Stimulated activated CD4-positive, alpha-beta T cell treated with anti-CD3 and anti-CD28 coated beads, TNF-alpha, amount 100 ng/mL, for 24 hours (primary cell): ENCODE measurements at places on chromosomes 16 and 17.

- no peak for DNase-seq
These were observed 13.5 kb downstream of the TMC6 start for GRCh38 chr17:78114831-78115723.

GRCh38 chr16:10362077-10362863 is 23.6 kb upstream of the ATF7IP2 start:
- DNase-seq = no peak

DNA sequence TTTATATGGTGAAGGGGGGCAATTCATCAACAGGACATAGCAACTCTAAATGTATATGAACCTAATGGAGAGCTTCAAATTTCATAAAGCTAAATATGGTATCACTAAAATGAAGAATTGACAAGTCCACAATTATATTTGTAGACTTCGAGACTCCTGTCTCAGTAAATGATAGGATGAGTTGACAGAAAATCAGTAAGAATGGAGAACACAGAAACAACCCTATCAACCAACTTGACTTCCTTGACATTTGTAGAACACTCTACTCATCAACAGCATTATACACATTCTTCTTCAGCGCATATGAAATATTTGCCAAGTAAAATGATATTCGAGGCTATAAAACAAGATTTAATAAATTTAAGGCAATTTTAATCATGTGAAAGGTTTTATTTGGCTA is 322.9 kb upstream of the MAF start:
- DNase-seq = no peak

GRCh38 chr16:72480911-72481310 is 309.0 kb upstream of the PMFBP1 start:
- no peak for DNase-seq

DNA sequence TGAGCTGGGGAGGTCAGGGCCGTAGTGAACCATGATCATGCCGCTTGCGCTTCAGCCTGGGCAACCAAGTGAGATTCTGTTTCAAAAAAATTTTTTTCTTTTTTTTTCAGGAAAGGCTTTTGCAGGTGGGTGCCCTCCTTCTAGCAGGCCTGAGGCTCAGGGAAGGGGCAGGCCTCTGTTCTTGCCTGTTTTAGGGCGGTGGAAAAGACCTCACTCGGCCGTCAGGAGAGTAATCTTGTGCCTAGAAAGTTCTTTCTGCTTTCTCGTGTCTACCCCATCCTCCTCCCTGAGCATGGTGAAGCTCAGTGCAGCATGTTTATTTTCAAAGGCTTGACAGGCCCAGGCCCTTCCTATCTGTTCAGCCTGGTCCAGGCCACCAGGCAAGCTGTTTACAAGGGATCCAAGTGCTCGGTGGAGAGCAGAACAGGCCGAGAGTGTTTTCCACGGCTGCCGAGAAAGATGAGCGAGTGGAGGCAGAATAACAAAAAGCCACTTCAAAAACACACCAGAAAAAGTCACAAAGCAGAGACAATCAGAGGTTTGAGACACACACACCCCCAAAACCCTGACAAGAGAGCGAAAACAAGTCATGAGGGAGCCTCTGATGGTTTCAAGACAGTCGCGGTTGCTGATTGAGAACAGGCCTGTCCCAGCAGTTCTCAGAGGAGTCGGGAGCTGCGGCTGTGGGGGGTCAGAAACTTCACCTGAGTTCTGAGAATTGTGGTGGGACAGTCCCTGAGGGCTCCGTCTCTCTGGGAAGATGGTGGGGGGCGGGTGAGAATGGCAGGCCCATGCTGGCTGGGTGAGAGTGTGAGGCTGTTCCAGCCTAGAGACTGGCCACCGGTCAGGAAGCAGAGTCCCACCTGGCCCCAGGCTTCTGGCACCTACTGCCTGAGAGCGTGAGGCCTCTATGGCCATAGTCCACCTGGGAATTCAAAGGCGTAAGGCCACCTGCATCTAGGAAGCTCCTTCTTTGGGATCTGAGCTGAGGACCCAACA is 37.5 kb upstream of the CCR7 start:
- peak; percentile 80 for DNase-seq

DNA sequence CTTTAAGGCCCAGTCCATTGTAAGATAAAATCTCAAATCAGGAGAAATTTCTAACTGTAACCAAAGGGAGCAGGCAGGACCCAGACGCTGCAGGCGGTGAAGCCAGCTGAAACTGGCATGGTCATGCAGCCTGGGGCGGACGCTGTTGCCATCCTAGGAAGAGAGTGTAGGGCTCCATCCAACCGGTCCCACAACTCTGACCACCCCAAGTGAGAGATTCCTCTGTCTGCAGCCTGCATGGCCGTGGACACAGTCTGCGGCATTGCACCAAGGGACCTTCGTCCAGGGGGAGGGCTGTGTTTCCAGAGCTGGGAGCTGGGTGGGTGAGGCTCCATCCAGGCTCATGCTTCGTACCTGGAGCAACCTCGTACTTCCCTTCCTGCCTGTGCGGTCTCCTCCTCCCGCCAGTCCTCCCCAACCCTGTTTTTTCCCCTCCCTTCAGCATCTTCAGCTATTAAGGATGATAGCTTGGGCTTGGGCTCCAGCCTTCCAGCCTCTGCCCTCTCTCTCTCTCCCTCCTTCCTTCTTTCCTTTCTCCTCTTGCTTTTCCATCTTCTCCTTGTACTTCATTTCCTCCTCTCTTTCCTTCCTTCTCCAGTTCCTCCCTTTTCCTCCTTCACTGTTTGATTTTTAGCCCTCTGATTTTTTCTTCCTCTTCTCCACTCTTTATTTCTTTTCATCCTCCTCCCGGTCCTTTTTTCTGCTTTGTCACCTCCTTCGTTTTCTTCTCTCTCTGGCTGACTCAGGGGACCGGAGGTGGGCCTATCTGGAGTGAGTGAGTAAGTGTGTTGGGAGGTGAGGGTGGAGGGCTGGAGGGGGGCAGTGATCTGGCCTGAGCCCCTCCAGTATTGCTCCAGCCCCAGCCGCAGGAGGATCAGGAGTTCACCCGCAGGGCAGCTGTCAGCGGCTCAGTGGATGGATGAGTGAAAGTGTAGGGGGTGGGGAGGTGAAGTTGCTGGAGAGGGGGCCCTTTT is 17.0 kb upstream of the LHX1 start:
- no peak for DNase-seq

GRCh38 chr16:87492291-87492630 is 563 bp downstream of the ZCCHC14 start:
- no peak for DNase-seq

- no peak for DNase-seq
These were observed 47.6 kb upstream of the CACNG4 start for GRCh38 chr17:66916946-66917345.

GRCh38 chr16:85187447-85187846 is 75.2 kb upstream of the CIBAR2 start:
- no peak for DNase-seq
